HCT116 (cell line): ENCODE measurements at places on chromosomes 1 and 21. TPM values are rescaled to one million over a fixed set of nuclear protein-coding genes. Genes with fewer than 3 reads are reported as not detected.

DNA sequence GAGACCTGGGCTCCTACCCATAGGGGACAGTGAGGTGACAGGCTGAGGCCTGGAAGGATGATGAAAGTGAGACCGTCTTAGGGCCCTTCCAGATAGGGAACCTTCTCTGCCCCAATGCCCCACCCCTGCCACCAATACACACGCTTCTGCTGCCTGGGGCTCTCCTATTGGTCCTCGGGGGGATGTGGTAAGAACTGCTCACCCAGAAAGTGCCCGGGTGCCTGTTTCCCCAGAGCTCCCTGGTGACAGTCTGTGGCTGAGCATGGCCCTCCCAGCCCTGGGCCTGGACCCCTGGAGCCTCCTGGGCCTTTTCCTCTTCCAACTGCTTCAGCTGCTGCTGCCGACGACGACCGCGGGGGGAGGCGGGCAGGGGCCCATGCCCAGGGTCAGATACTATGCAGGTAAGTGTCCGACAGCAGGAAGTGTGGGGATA lies 948 bp downstream of the SEMA4A start:
- no peaks in the 10 kb centered on the region for H3K36me3 ChIP-seq
- no peaks in the 10 kb centered on the region for H3K4me1 ChIP-seq
- H3K27ac ChIP-seq, result no peak overlapping the region
- H3K27me3 ChIP-seq, result 0 out of 2 replicates have a peak, but pooled peaks cover 6% of the 10 kb centered on the region

- no peak overlapping the region for H3K27ac ChIP-seq
- H3K27me3 ChIP-seq, result no peaks in the 10 kb centered on the region
- H3K4me3 ChIP-seq, result no peak overlapping the region
- no peaks in the 10 kb centered on the region for H3K36me3 ChIP-seq
These were observed 60.3 kb downstream of the XCL2 start for GRCh38 chr1:168483539-168483938.

- DNase-seq, result no peak
- H3K4me1 ChIP-seq, result no peaks in the 10 kb centered on the region
- H3K27me3 ChIP-seq, result no peaks in the 10 kb centered on the region
- no peak overlapping the region for H3K27ac ChIP-seq
- H3K36me3 ChIP-seq, result no peaks in the 10 kb centered on the region
- H3K4me3 ChIP-seq, result no peak overlapping the region
These were observed 40.5 kb upstream of the GALNT2 start for GRCh38 chr1:230026572-230026971.

GRCh38 chr1:10429868-10430215 lies 391 bp upstream of the CENPS start:
- H3K27ac ChIP-seq, result peak overlapping the region; percentile 66
- no peaks in the 10 kb centered on the region for H3K27me3 ChIP-seq
- DNase-seq, result no peak

DNA sequence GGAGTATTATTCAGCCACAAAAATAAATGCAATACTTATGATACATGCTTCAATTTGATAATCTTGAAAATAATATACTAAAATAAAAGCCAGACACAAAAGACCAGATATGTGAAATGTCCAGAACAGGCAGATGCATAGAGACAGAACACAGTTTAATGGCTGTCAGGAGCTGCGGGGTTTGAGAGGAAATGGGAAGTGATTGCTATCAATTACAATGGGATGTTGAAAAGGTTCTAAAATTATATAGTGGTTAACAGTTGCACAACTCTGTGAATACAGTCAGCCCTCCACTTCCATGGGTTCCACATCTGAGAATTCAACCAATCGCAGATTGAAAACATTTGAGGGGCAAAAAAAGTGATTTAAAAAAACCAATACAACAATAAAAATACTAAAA lies 54.0 kb downstream of the LTN1 start:
- no peak overlapping the region for H3K27ac ChIP-seq
- no peaks in the 10 kb centered on the region for H3K4me1 ChIP-seq
- H3K27me3 ChIP-seq, result no peaks in the 10 kb centered on the region

Gene IFNLR1
- total RNA-seq, result 7.6 TPM
